ENCODE measurements at places on chromosomes 6 and 20.
A peak's percentile ranks its signal among the peaks of the same experiment; 100 is the strongest.

DNA sequence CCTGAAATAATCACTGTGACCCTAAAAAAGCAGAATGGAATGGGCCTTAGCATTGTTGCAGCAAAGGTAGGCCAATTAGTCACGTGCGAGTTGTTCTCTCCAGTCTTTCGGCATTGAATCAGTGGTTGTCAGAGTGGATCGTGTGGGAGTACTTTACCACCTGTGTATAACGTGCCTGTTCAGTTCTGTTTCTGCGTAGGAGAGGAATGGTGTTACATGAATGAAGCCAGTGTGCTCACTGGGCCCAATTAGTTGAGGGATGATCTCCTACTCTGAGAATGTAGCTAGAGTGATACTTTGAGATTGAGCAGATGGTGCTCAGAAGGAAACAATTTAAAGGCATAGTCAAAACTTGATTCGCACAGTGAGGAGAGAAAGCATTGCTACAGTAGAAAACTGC lies 72.4 kb upstream of the KIF25 start:
- DNase-seq, result no peak

DNA sequence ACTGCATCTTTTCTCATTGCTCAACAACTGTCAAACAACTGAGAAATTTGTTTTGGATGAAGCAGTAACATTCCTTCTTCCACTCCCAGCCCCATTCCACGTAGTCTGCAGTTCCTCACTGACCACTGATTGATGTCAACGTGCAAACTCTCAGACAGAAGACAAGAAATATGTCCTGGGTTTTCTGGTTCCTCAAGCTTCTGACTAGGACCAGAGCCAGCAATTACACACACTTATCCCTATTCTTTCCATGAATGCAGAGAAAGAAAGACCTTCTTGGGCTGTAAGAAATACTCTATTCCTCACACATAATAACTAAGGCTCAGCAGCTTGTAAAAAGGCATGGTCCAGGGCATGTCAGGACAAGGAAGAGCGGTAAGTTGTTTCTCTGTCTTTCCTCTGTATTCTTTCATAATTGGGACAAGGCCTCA lies 790.1 kb upstream of the SLC35B3 start:
- no peak for DNase-seq

DNA sequence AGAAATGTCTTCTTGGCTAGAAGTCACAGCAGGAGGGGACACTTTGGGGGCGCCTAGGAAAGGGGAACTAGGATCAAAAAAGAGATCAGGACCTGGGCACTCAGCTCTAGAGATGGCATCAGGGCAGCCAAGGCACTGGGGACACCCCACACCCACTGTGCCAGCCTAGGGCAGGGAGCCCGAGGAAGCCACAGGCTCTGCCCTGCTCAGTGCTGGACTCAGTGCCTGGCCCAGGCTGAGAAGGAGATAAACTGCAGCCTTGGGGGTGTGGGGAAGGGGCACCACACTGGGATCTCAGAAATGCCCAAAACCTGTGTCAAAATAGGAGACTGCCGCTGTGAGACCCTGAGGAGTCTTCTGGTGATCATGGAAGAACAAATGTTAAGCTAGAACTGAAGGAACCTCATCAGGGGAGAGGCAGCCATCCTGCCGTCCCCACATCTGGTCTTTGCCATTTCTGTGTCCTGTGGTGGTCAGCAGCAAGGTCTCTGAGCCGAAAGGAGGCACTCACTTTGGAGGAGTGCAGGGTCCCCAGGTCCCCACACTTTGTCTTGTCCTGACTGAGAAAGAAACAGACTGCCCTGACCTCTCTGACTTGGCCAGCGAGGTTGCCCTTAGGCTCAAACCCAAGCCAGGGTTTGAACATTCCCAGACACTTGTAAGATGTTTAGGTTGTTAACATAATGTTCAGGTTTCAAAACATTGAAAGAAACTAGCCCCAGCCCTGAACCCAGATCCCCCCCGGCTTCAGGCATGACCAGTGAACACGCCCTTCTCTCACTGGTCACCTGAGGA lies 2.3 kb downstream of the ARFRP1 start:
- no peak for DNase-seq

GRCh38 chr6:113856625-113857555 lies at the start of gene MARCKS:
TSS of gene MARCKS (plus strand) at chr6:113857345. CDS start at chr6:113857746, 401 bp downstream.
- peak; percentile 89 for DNase-seq

GRCh38 chr6:36912030-36912454 lies 26.3 kb downstream of the C6orf89 start:
- no peak for DNase-seq

DNA sequence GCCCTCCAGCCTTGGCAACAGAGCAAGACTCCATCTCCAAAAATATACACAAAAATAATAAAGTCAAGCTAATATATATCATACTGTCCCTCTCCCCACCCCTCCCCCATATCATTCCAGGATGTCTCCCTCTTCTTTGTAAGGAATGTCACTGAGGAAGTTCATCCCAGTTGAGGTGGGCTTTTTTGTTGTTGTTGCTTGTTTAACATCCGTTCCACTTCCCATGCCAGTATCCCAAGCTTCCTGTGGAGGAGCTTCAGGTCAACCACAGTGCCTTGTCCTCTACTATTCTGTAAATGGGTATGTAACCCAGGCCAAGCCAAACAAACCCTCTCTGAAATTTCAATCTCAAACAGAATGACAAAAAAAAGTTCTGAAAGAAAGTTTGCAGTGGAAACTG lies 19.0 kb upstream of the PTPN1 start:
- DNase-seq, result no peak

- peak; percentile 61 for DNase-seq
Measured at GRCh38 chr6:40585651-40586269, 1.4 kb downstream of the LRFN2 start.

GRCh38 chr6:38750968-38751615 lies 36.0 kb downstream of the DNAH8 start:
- DNase-seq, result no peak

- DNase-seq, result no peak
Measured at GRCh38 chr20:3734111-3734843, 1.8 kb downstream of the HSPA12B start.

- DNase-seq, result no peak
Measured at GRCh38 chr6:24458941-24459340, 30.4 kb downstream of the GPLD1 start.

DNA sequence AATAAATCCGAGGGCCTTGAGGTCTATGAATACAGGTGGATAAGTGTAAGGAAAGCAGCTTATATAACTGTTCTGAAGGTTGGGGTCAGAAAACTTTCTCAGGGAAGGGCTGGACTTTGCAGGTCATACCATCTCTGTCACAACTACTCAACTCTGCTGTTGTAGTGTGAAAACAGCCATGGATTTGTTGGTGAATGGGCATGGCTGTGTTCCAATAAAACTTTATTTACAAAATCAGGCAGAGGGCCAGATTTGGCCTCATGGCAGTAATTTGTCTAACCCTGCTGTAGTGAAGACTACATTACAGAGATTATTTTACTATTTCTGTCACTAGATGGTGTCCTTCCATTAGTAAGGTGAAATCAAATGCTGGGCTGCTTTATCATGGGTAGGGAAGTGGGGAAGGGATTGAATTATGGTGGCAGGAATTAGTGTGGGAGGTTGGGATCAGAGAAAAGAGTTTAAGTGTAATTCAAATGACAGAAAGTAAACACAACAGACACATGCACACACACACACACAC lies 409.6 kb upstream of the CHD6 start:
- no peak for DNase-seq

DNA sequence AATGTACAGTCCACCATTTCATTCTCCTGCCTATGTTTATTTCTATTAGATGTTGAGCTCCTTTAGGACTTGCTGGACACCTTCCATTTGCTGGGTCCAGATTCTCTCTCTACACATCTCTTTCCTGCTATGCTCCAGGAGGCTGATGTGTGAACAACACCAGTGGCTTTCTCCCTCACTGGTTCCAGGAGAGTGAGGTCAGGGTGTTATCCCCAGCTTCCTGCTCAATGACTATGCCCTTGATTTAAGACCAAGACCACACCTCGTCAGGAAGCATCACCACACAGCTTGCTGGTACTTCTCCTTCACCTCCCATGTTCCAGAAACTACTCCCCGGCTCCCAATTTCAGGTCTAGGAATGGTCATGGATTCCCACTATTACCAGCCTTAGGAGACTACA lies 31.3 kb upstream of the E2F3 start:
- DNase-seq, result no peak

DNA sequence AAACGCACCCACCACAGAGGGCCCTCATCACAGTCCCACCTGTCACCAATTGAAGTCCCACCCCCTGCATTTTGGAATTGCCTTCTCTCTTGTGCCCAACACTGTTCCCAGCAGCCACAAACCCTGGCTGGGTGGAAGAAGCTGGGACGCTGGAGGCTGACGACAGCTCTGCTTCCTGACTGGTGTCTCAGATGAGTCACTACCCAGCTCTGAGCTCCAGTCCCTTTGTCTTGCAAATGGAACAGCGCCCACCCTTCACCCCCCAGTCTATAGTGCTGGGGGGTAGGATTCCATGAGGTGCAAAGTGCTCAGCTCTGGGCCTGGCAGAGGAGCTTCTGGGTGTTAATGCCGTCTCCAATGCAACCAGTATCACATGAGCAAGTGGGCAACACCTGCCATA lies 85.3 kb downstream of the DLGAP4 start:
- DNase-seq, result no peak

DNA sequence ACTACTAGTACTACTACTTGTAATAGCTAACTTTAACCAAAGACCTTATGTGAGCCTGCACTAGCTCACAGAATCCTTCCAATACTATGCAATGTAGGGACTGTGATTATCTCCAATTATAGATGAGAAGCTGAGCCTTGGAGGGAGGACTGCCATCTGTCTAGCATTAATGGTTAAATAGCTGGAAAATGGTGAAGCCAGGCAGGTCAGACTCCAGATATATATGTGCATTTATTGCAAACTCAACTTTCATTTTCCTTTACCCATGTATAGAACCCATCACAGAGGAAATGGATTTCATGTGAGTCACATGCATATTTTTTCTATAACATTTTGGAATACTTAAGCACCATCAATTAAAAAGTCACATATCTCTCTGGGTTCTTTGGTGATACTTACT lies 229.9 kb downstream of the BCAS1 start:
- no peak for DNase-seq

DNA sequence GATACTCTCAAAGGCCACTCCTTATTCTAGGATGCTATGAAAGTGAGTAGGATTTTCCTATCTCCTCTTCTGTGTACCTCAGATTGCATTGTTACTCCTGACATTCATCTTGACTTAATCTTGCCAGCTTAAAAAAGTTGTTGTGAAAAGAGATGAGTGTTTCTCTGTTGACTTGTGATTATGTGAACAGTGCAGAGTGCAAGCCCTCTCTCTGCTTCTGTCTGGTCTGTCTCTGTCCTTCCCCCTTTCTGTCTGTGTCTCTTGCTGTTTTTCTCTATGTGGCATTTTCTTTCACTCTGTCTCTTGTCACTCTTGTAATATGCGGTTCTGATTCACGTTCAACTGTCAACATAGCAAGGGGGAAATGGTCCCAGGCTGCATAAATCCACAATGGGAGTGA lies 306.6 kb downstream of the FARS2 start:
- DNase-seq, result no peak

GRCh38 chr6:158338311-158339112 lies 26.2 kb downstream of the TULP4 start:
- DNase-seq, result no peak

- DNase-seq, result no peak
Measured at GRCh38 chr6:113351173-113351834, 505.8 kb upstream of the MARCKS start.

- no peak for DNase-seq
Measured at GRCh38 chr6:162846723-162847122, 118.9 kb downstream of the PACRG start.

GRCh38 chr6:119147101-119148053 lies 68.9 kb upstream of the FAM184A start:
- DNase-seq, result no peak

GRCh38 chr6:3541006-3541585 lies 84.2 kb upstream of the SLC22A23 start:
- peak; percentile 34 for DNase-seq

DNA sequence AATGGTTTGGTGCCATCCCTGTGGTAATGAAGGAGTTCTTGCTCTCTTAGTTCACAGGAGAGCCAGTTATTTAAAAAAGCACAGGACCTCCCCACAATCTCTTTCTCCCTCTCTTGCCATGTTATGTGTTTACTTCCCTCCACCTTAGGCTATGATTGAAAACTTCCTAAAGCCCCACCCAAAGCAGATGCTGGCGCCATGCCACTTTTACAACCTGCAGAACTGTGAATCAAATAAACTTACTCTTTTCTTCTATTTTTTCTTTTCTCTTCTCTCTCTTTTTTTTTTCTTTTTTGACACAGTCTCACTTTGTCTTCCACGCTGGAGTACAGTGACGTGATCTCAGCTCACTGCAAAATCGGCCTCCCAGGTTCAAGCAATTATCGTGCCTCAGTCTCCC lies 508.4 kb upstream of the EPHA7 start:
- no peak for DNase-seq

DNA sequence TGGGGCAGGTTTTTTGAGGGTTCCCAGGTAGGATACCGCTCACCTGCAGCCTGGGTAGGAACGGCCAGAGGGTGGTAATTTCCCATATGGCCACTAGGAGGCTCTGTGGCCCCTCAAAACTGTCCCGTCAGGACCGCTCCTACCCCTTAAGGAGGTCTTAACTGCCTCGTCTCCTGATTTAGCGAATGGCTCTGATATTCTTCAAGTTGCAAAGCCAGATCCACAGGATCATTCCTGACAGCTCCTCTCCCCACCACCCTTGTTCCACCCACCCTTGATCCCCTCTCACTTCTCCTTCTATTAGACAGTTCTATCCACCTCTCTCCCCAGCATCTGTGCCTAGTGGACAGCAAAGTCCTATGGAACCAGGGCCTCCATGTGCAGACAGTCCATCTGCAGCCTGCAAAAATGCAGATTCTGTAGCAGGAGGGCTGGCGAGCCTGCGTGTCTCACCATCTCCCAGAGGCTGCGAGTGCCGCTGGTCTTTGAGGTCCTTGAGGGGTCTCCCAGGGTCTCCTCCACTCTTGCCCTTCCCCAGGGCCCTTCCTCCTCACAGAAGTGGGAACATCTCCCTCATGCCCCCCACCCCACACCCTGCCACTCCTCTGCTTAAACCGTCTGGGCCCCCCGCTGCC lies 34.3 kb upstream of the ZBP1 start:
- peak; percentile 63 for DNase-seq

DNA sequence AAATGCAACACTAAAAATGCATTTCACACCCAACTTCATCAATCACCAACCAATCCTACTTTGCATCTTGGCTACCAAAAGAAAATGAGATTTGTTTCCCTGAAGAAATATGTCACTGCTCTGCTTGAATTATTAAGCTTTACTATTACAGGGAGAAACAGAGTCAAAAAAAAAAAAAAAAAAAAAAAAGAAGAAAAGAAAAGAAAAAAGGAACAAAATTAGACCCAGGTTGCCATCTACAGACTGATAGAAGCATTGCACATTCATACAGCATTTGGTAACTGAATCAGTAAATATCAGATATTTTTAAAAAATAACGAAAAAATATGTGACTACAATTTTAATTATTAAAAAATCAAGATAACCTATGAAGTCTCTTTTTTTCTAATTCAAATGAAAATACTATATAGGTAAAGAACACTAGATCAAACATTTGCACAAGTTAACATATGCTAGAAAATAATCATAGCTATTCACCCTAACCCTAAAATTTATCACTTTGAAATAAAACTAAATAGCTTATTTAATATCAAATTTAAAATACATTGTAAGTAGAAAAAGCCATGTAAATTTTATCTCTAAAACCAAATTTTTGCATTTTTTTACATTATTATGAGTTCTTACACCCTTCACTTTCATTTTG lies 83.3 kb downstream of the DCDC2 start:
- DNase-seq, result no peak
